ENCODE measurements at places on chromosomes 2 and 18.
A peak's percentile ranks its signal among the peaks of the same experiment; 100 is the strongest.

DNA sequence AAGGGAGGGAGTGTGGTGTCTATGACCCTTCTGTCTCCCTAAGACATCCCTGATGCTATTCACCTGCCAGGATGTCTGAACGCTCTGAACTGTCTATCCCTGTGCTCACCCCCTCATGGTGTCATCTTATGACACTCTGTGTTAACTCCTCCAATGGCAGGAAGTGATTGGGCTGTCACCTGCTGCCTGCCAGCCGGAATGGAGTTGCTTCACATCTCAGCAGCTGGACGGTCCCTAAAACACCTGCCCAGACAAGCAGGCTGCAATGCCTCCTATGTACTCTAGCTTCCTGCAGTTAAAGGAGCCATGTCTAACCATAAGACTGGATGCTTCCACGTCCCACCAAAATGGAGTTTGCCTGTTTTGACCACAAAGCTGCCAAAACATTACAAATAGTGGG lies 99.9 kb downstream of the CPO start:
- DNase-seq: no peak

DNA sequence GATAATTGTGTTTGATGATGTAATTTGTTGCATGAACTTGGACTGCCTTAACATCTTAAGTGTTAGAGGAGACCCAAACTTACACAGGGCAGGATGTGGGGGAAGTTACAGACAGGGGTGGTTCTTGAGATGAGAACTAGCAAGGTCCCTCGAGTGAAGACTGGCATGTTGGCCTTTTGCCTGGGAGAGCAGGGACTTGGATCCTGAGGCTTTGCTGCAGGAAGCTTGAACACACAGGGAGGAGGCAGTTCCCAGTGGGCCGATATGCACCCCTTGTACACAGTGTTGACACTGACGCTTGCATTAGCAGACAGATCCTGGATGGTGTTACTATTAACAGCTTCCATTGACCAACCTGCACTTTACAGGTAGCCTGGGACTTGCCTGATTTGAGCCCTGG lies 47.5 kb downstream of the CHRNA1 start:
- no peak for DNase-seq

DNA sequence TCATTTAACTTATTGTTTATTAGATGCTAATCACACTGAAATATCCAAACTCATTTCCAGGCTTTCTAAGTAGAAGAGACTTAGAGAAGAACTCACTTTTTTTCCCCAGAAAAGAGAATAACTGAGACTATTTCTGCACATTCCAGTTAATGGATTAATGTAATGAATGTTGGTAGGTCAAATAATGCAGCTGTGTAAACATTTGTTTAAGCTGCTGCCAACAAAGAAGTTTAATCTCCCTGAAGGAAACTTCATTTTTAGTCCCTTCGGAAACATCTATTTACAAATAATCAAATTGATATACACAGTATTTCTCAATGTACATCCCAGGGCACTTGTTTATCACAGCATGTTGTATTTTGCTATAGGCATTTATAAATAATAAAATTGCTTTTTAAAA lies 126.9 kb downstream of the KCNS3 start:
- no peak for DNase-seq

DNA sequence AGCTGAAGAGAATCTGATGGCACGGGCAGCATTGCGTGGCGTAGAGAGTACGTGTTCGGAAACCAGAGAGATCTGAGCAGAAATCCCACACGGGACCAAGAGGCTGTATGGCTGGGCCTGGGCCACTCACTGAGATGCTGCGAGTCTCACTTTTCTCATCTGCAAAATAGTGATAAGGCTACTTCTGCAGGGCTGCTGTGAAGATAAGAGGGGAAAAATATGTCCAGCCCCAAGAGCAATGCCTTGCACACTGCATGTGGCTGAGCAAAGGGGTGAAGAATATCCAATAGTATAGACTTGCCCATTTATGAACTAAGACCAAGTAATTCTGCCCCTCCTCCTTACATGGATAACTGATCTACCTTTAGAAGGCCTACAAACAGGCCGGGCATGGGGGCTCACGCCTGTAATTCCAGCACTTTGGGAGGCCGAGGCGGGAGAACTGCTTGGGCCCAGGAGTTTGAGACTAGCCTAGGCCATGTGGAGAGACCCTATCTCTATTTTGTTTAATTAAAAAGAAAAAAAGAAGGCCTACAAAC lies 3.1 kb downstream of the FECH start:
- no peak for DNase-seq

- DNase-seq: no peak
Observed at GRCh38 chr2:99404039-99404796, 67.0 kb downstream of the EIF5B start.

DNA sequence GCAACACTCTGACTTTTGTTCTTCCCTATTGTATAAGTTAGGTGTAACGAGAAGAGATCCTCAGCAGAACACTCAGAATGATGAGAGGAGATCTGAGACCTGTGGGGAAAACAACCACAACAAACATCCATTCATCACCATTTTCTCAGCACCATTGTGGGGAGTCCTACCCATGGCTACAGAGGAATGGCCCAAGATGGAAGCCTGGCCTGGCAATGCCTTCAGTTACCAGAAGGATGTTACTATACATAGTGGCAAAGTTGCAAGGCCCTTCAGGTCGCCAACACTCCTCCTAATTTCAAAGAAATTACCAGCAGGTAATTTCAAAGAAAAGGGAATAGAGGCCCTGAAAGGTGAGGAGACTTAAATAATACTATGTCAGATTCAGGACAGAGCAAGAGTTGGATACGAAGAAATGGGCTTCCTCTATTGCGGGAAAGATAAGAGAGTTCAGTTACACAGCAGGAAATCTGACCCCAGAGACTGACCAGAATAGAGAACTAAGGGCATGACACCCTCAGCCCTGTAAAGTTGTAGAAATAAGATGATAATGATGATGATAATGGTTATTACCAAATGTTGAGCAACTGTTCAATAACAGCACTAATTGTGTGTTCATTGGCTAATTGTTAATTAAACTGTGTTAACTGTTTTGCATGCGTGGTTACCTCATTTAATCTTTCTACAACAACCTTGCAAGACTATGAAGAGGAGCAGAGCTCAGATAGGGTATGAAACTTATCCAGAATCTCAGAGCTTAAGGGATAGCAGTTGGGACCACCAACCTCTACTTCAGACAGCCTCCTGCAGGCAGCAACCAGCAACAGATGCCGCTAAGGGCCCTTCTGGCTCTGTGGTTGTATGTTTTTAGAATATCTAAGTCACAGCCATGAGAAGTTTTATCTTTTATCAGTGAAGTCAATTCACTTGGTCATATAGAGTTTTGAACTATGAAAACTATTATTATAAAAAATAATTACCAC lies 37.5 kb downstream of the DHRS9 start:
- no peak for DNase-seq

DNA sequence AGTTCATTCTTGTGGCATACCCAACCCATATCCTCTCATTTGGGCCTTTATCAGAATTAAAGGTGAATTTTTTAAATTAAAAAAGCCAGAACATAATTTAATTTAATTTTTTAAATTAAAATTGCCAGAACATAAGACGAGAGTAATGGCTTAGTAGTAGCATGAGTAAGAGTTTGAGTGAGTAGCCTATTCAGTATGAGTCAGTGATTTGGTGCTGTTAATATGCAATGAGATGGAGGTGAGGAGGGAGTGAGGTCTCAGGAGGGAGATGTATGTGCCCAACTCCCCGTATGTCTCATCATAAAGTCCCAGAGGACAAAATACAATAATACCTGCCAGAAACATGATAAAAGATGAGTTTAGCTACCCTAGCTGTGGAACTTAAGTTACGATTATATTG lies 115.3 kb upstream of the THOC1 start:
- no peak for DNase-seq

- peak; percentile 21 for DNase-seq
Observed at GRCh38 chr2:220946552-220946951, 625.6 kb downstream of the EPHA4 start.

GRCh38 chr2:1234731-1235308 lies 178.4 kb upstream of the TPO start:
- no peak for DNase-seq

DNA sequence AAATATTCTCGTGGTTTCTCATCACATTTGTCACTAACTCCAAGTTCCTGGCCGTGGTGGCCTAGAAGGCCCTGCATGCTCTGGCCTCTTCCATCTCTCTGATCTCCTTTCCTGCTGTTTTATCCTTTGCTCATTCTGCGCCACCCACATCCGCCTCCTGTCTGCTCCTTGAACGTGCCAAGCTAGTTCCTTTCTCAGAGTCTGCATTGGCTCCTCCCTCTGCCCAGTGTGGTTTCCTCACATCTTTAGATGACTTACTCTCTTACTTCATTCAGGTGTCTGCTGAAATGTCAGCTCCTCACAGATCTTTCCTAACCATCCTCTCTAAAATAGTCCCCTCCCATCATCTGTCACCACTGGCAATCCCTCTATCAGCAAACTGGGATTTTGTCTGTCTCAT lies 158.6 kb upstream of the RBMS1 start:
- peak; percentile 85 for DNase-seq

GRCh38 chr2:201960305-201960704 lies 73.3 kb upstream of the FZD7 start:
- no peak for DNase-seq

DNA sequence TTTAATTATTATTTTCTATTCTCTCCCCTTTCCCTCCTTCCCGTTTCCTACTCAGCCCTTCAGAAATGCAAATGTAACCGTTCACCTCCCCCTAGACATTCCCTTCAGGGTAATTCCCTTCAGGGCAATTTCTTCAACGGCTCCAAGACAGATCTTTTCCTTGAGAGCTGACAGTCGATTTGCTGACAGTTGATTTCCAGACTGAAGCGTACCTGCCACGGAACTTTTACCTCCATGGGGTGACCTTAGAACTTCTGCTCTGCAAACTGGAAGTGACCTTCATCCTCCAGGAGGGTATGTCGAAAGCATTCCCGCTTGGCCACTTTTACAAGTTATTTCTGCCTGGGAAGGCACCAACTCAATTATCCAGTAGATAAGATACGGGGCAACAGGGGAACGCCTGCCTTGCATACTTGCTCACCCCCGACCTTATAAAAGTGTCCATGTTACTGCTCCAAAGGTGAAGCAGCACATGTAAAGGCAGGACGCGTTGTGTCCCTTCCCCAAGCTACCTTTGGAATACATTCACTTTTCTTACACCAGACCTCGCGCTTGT lies 18.5 kb downstream of the B3GNT7 start:
- no peak for DNase-seq

DNA sequence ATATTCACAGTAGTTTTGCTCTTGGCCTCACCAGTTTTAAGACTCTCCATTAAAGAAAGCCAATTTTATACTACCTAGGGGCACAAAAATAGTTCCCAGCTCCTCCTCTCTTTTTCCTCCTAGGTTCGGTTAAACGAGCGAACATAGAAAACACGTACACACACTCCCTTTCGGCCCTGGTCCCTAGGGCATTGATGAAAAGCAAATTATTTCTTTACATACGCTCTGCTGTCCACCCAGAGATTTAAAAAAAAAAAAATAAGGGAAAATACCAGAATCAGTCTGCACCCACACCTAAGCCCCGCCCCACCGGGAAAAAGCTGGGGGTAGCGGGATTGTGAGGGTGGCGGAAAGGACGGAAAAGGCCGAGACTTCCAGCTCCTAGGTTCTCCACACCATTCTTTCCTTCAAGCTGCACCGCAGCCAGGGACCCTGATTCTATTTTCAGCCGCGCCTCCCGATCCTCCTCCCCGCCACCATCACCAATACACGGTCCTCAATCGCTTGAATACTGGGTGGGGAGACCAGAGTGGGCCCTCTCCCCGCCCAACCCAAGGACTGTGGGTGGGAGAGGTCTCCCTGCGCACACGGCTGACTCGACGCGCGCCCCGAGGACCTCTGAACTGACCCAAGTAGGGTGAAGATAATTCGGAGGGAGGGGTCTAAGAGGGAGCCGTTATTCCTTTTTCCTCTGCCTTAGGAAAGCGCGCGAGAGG lies 769 bp downstream of the ATF2 start:
- peak; percentile 54 for DNase-seq

DNA sequence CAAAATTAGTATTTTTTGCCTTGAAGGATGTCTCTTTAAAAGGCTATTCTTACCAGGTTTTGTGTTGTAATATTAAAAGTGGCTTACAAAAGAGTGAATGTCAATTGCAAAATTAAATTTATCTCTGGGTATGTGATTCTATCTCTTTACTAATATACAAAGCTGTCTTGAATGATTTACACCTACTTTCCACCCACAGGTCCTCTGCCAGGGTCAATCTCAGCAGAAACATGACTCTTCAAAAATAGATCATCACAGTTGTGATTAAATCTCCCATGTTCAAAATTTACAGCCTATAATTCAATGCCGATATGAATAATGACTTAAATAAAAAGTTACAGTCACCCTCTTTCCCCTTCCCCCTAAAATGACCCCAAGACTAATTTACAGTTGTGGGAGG lies 78.8 kb downstream of the SLC8A1 start:
- DNase-seq: peak; percentile 7

DNA sequence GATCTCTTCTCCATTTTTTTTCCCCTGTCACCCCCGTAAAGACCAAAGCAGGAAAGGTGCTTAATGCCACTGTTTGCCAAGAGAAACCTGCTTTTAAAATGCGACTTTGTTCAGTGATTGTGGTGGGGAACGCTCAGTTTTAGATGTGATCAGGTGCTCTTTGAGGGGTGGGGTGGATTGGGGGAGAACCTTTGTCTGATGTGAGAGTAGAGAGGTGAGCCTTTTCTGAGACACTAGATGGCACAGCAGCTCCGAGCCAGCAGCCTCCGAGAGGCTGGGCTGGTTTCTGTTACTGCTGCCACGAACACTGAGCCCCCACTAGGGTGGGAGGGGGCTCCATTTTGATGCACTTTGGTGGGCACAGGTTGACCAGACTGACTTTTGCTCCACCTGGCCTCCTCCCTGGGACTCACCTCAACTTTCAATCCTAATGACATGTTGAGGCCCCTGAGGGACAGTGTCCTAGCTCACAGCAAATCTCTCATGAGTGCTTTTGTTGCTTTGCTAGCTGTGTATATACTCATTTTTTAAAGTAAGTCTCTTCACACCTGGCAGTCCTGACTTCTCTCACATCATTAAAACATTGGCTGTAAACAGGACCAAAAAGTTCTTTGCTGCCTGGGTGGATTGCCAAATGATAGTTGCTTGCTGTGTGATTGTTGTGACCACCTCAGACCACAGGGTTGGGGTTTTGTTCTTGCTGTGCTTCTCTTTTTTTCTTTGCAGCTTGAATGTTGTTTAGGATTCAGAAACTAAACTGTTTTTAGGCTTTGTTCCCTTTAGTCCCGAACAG lies 98.2 kb upstream of the MAP3K20 start:
- DNase-seq: no peak

GRCh38 chr2:127873707-127874303 lies 12.0 kb downstream of the AMMECR1L start:
- DNase-seq: no peak

GRCh38 chr2:9803023-9803805 lies 40.1 kb upstream of the TAF1B start:
- DNase-seq: peak; percentile 55

DNA sequence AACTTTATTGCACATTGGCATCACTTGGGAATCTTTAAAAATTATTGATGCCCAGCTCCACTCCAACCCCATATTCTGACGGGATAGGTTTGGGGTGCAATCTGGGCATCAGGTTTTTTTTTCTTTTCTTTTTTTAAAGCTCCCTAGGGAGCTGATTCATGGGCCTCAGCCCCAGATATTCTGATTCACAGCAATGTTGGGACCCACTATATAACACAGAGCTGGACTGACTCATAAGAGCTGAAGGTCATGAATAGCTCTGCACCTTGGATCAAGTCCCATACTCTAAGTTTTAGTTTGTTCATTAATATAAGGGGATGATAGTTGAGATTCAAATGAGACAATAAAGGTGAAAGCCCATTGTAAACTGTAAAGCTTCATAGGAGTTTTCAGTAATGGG lies 191.1 kb upstream of the REV1 start:
- DNase-seq: peak; percentile 64

GRCh38 chr18:22228976-22229375 lies 59.6 kb downstream of the GATA6 start:
- DNase-seq: peak; percentile 93

- DNase-seq: no peak
Observed at GRCh38 chr2:221482666-221483455, 89.2 kb downstream of the EPHA4 start.
